Right kidney (tissue), 9 donors: ENCODE measurements at places on chromosomes 3 and 15.

GRCh38 chr3:1019157-1019556, 73.7 kb upstream of the CNTN6 start:
- no peak for DNase-seq

DNA sequence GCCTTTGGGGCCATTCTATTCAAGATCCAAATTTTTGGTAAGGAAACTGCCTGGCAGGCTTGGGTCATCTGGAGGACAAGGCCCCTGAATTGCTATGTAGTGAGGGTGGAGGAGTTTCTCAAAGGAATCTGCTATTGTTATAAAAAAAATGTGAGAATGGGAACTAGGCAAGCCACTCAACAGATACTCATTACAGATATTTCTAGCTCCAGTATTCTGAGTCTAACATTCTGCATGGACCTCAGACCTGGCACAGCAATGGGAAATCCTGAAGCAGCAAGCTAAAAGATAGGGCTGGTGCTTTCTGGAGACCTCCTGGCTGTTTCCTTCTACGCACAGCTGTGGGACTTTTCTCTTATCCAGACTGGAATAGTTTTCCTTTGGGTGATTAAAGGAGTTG, 430.7 kb upstream of the RBMS3 start:
- DNase-seq: no peak

GRCh38 chr3:143315766-143316165, 196.2 kb downstream of the CHST2 start:
- DNase-seq: no peak

- DNase-seq: peak; percentile 17
These were observed 15.7 kb downstream of the KCNMB2 start for GRCh38 chr3:178551916-178552321.

DNA sequence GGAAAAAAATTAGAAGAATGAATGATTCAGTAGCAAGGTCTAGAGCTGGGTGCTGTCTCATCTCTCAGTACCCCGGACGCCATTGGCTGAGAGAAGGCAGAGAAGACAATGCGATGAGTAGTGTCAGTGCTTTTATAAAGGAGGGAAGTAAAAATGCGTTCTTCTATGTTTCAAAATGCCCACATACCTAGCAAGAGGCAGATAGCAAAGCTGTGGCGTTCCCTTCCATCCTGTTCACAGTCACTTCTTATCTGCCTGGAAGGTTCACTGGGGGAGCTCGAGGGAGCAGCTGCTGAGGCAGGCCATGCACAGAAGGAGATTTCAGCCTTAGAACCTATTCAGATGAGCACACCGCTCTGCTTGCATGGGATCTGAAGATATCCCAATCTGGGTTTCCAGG, 234.0 kb downstream of the RPLP1 start:
- no peak for DNase-seq

- peak; percentile 44 for DNase-seq
These were observed 65.5 kb downstream of the GALK2 start for GRCh38 chr15:49235446-49236124.
